NCI-H1417 (cell line): ENCODE measurements at places on chromosomes 11 and 22.

- no peak for DNase-seq
These were observed 63.3 kb upstream of the ME3 start for GRCh38 chr11:86735451-86736290.

DNA sequence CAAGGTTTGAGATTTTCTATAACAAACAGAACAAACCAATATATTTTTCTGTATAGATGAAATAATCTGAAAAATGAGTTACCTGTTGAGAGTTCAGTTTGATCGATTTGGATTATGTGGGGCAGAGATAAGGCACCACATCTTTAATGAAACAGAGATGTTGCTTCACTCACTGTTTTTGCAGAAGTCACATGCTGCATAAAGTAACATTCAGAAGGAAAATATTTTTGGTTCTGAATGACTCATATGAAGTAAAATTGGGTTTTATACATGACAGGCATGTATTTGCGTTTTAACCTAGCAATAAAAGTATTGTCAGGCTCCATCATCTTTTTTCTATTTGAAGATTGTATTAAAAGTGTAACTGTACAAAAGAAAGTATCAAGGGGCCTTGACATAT, 77.8 kb downstream of the BBOX1 start:
- no peak for DNase-seq

- no peak for DNase-seq
These were observed 154.4 kb upstream of the FAT3 start for GRCh38 chr11:92070026-92070889.

DNA sequence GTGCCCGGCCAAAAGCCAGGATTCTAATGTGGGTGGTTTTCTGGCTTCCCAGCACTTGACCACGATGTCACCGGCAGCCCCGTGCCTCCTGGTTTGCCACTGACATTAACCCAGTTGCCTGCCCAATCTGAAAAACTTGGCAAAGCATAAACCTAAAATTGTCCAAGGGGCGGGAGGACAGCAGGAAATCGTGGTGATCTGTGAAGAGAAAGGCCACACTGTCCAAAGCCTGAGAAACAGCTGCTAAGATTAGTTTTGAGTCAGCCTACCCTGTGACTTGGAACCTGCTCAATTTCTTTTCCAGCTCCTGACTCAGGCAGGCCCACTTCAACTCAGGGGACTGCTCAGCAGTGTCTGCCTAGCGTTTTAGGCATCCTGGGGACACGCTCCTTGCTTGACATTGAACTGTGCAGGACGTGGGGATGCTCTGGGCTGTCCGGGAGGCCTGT, 8.2 kb upstream of the F2 start:
- DNase-seq = no peak

GRCh38 chr11:112024178-112024772, 933 bp upstream of the DLAT start:
- DNase-seq = peak; percentile 35

GRCh38 chr22:49962012-49962750, 1.6 kb downstream of the PIM3 start:
- DNase-seq = peak; percentile 16

GRCh38 chr11:10022764-10023163, 271.3 kb downstream of the SBF2 start:
- DNase-seq = no peak

DNA sequence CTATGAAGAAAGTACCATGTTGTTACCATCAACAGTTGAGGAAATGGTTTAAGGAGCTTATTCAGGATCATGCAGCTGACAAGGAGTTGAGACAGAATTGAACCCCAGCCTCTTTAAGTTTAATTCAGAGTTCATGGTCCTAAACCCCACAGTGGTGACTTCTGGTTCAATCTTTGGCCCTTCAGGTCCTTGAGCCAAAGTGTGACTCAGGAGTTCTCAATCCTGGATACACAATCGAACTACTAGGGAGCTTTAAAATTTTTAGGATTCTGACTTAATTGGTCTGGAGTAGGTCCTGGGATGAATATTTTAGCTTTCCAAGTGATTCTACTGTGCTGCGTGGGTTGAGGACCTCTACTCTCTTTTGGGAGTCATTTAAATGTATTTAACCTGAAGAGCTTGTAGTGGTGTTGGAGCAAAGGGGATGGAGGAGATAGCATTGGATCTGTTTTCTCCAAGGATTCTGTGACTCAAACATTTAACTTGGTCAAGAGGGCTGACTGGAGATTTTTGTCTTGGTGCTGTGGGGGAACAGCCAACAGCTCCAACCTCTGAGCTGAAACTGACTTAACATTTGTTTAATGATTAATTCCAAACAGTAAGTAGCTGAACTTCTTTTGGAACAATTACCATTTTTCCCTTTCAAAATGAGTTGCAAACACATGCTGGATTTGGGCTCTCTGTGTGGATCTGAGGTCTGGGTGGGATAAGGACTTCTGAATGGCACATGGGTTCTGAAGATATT, 80.1 kb downstream of the INSC start:
- no peak for DNase-seq

GRCh38 chr22:44582016-44582415, 84.0 kb upstream of the RTL6 start:
- no peak for DNase-seq

- no peak for DNase-seq
These were observed 53.6 kb downstream of the OSBPL5 start for GRCh38 chr11:3111466-3111865.
